ENCODE measurements at places on chromosomes 7 and 10.

DNA sequence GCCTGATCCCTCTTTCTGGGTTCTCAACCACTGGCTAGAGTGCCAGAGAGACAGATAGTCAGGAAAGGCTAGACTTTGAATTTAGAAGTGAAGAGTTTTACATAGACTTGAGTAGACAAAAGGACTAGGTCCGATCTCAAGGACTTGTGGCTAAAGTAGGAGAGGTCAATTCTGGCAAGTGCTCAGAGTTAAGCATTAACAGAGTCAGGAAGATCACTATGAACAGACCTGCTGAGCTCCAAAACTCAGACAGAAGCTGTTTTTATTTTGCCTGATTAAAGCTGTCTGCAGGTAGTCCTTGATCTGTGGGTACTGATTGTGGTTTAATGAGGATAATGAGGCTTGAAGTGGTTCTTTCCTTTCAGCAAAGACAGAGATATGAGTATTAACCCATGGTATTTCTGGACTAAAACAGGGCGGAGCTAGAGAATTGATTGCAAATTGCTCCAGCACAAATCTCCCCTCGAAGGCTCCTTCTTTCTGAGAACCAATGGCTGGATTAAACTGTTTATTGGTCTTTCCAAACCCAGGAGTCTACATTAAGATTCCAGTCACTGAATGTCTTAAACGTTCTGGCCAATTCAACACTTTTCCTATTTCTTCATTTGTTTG lies 423.2 kb downstream of the IPMK start:
- no peak for DNase-seq

GRCh38 chr7:36286688-36287087 lies 103.0 kb upstream of the ANLN start:
- no peak for DNase-seq

GRCh38 chr7:132557489-132558044 lies 18.7 kb downstream of the PLXNA4 start:
- no peak for DNase-seq

- no peak for DNase-seq
Observed at GRCh38 chr7:73830681-73831583, at the start of gene CLDN4. Gene CLDN4, plus strand, starts transcription at chr7:73830996. Its CDS starts 206 bp downstream, at chr7:73831202.

DNA sequence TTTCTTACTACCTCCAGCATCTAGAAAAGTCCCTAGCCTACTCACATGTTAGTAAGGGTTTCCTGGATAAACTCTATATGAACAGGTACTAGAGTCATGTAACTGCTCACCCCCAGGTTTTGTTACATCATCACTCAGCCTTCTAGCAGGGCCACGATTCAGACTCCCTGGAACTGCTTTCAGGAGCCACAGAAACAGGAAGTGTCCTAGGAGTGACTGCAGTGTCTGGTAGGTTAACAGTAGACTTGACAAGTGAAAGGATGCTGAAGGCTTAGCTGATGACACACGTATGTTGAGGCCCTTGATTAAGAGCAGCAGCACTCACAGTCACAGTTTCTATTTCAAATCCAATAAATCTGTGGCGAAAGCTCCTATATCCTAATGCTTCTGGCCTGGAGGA lies 101.2 kb downstream of the DNMBP start:
- no peak for DNase-seq

- no peak for DNase-seq
Observed at GRCh38 chr10:124875596-124875995, 66.3 kb upstream of the ZRANB1 start.

DNA sequence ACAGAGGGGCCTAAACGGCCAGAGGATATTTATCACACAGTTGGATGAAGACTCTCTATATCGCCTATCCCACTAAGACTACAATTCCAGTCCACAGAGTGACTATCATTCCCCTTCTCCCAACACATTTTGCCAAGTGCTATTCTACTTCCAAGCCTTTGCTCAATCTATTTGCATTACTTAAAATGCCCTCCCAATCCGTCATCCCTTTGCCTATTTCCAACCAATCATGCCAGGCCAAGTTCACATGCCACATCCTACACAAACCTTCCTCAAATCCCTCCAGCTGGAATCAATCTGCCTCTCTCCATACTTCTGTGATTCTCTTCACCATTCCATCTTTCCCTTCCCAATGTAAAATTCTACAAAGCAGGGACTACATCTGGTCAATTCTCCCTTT lies 38.2 kb downstream of the SMURF1 start:
- no peak for DNase-seq

GRCh38 chr10:112969542-112969941 lies 19.5 kb downstream of the TCF7L2 start:
- DNase-seq, result no peak

DNA sequence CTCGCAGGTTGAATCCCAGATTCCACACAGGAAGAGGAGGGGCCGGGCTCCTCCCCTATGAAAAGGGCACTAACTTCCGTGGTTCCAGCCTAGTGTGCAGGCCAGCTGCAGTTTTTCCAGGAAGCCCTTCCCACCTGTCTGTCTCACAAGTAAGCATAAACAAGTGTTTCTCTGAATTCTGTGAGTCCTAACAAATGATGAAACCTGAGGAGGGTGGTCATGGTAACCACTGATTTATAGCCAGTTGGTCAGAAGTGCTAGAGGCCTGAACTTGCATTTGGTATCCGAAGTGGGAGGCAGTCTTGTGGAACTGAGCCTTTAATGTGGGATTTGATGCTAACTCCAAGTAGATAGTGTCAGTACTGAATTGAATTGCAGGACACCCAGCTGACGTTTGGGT lies 54.7 kb upstream of the STEAP4 start:
- DNase-seq, result no peak

GRCh38 chr7:83276250-83276649 lies 113.6 kb upstream of the PCLO start:
- no peak for DNase-seq

GRCh38 chr7:55052741-55053427 lies 34.1 kb downstream of the EGFR start:
- no peak for DNase-seq

DNA sequence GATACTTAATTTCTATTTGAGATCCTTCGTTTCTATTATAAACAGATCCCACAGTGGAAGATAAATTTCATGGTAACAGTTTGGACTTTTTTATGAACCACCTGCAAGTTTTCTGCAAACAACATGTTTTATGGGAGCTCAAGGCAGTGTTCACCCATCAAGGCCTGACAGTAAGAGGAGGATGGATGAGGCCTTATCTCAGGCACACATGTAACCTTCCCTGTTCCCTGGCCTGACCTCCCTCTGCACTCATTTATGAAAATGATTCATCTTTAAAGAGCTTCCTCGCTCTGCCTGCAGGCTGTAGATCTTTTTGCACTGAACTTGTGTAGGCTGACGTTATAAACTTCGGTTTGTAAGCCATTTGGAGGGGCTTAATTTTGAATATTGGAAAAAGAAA lies 500.1 kb downstream of the GATA3 start:
- no peak for DNase-seq

DNA sequence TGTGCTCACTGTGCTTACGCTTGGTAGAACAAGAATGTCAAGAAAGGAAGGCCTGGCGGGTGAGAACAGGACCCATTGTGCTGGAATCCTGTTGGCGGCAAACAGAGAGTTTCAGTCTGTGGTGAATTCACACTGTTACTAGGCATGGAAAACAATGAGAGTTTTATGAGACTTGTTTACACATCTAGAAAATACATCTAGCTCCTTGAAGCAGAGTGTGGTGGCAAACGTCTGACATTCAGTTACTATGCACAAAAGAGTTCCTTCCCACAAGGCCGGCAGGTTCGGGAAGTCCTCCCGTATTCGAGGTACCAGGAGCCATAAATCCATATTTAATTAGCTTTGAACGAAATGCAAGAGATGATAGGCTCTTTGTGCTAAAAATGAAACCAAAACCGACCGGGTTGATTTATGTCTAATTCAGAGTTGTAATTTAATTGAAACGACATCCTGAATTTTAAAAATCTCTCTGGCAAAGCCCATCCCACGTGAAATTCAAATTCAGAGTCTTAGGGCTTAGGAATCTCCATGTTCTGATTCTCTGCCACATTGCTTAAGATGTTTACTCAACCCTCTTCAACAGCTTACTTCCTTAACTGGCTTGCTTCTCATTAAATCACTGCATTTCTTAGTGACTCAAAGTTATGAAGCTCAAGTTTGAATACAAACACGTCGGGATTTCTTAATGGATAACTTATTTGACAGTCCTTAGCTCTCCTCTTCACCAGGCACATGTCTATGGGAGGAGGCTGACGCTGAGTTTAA lies 299.9 kb upstream of the PITRM1 start:
- DNase-seq, result no peak

DNA sequence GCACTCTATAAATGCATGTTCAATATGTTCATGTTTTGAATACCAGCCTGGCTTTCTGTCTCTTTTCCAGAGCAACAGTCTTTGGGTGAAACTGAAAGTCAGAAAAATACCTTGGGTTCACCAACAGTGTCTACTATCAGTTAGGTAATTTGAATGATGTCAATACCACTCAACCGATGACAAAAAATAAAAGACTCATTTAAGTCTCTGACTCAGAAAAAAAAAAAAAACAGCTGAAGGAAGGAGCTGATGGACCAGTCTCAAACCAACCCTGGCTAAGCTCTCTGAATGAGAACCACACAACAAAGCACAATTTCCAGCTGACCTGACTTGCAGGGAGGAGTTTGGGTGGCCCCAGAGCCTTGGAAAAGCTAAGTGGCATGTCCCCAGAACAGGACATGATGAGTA lies 42.5 kb downstream of the ABLIM1 start:
- no peak for DNase-seq

DNA sequence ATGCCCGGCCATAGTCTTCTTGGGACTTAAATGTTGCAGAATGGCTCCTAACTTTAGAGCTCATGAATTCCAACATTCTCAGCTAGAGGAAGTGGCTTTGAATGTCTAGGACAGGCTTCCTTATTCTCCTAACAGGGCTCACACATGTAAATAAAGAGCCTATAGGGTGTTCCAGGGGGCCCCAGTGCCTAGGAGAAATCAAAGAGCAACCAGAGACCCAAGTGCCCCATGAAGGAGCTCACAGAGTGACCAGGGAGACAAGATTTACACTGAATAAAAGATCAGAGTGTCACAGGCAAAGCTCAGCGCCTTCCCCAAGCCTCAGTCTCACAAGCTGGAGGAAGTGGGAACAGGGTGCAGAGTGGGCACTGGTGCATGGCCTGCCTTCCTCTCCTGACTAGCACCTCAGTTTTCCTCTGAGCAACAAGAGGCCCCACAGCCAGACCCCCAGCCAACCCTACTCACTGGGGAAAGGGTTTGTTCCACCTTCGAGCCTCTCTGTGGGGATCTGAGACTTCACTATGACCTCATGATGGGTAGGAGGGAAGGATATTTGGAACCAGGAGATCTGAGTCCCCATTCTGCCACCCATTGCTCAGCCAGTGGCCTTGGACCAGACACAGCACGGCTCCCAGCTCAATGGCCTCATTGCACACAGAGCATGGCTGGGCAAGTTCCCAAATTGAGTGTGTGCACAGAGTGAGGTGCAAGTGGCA lies 16.0 kb downstream of the TMEM273 start:
- no peak for DNase-seq

GRCh38 chr10:30417301-30417700 lies 16.7 kb upstream of the MAP3K8 start:
- DNase-seq, result no peak

- DNase-seq, result peak; percentile 88
Observed at GRCh38 chr7:92447345-92448204, at the start of gene GATAD1. Gene GATAD1, plus strand, starts transcription at chr7:92447482. Its CDS starts 248 bp downstream, at chr7:92447730.

- no peak for DNase-seq
Observed at GRCh38 chr10:11272915-11273389, 255.3 kb downstream of the CELF2 start.

GRCh38 chr10:102402512-102402896 lies 7.0 kb downstream of the NFKB2 start:
- DNase-seq, result no peak

DNA sequence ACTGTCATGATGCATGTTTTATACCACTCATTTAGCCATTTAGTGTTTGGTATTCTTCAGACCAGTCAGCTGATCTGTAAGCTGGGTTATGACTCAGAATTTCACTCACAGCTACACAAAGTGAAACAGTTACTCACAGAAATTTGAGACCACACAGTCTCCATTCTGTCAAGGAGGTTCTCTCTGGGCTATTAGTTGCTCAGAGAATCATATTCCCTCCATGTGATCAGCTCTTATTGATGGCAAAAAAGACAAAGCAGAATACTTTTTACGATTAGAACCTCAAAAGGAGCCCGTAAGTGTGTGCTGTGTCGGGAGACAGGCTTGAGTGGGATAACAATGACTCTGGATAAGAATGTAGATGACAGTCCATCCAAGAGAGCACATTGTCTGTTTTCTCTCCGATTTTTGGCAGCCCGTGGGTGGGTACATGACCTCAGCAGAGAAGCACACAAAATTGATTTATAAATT lies 277.6 kb upstream of the SORCS1 start:
- DNase-seq, result no peak

DNA sequence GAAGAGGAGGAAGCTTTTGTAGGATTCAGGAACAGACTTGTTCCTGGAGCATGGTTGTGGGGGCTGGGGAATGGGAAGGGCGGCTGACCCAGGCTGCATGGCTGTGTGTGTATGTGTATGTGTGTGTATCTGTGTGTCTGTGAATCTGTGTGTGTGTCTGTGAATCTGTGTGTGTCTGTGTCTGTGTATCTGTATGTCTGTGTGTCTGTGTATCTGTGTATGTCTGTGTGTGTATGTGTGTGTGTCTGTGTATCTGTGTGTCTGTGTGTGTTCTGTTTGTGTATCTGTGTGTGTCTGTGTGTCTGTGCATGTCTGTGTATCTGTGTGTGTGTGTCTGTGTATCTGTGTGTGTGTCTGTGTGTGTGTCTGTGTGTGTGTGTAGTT lies 6.6 kb upstream of the STX1A start:
- no peak for DNase-seq

DNA sequence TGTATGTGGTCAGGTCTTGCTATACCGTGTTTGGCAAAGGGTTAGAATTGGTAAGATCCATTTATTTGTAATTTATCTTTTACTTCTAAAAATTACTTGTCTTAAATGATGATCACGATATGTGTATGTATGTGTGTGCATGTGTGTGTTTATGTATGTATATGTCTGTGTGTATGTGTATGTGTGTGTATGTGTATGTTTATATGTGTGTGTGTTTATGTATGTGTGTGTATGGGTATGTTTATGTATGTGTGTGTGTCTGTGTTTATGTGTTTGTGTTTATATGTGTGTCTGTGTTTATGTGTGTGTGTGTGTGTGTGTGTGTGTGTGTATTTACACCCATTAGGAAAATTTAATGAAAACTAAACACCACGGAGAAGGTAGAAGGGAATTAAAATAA lies 176.9 kb upstream of the FZD8 start:
- no peak for DNase-seq

DNA sequence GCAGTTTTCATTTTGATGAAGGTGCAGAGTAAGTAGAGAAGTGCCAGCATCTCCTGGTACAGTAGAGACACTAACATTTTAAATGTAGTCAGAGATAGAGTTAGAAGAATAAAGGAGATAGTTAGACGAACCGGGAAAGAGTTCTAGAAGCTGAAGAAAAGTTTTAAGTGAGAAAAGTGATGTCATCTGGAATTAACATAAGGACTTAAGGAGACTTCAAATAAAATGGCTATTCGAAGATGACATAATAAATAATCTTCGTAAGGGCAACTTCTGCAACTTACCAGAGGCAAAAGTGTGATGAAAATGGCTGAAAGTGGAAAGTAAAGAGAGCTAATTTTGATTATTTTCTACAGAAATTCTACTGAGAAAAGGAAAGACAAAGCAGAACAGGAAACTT lies 20.4 kb downstream of the GNAT3 start:
- DNase-seq, result no peak

All from naive thymus-derived CD8-positive, alpha-beta T cell (primary cell).